ENCODE measurements at places on chromosomes 5 and 9. TPM values are rescaled to one million over a fixed set of nuclear protein-coding genes. Genes with fewer than 3 reads are reported as not detected.

Gene ANKRD31
- not detected for polyA plus RNA-seq

- no peak for DNase-seq
These were observed 117.1 kb upstream of the WWC1 start for GRCh38 chr5:168174376-168174775.

- no peak for DNase-seq
These were observed 39.3 kb upstream of the RAD23B start for GRCh38 chr9:107243742-107244141.

- DNase-seq = no peak
These were observed 502 bp upstream of the PTGR1 start for GRCh38 chr9:111599955-111600343.

GRCh38 chr9:107870927-107871680 lies 381.5 kb upstream of the KLF4 start:
- DNase-seq = no peak

GRCh38 chr5:131169810-131170539 lies 769 bp upstream of the LYRM7 start:
- DNase-seq = no peak

DNA sequence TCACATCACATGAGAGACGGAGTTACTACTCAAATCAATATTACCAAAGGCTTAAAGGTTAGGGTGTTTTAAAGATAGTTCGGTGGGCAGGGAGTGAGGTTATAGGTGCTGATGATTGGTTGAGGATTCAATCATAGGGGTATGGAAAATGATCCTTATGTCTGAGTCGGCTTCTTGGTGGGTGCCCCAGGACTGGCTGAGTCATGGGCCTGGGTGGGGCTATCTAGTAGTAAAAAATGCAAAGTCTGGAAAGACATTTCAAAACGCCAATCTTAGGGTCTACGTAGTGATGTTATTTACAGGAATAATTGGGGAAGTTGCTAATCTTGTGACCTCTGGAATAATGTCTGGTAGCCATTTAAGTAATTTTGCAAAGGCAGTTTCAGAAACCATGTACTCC lies 15.2 kb upstream of the SPIN1 start:
- DNase-seq = no peak

Measured in CD4-positive, alpha-beta memory T cell (primary cell).